ENCODE measurements at places on chromosomes 6 and 20. TPM values are rescaled to one million over a fixed set of nuclear protein-coding genes. Genes with fewer than 3 reads are reported as not detected.

The PRRT1 gene
- not detected for total RNA-seq

The TMC2 gene
- under 0.01 TPM for total RNA-seq

The ENPP4 gene
- under 0.01 TPM for total RNA-seq

The ZSCAN31 gene
- total RNA-seq, result 4.1 TPM

The LYRM2 gene
- 41.0 TPM for total RNA-seq

The DNAH8 gene
- not detected for total RNA-seq

The LY86 gene
- total RNA-seq, result not detected

The TMEM217 gene
- total RNA-seq, result 2.4 TPM

The C20orf144 gene
- total RNA-seq, result 0.33 TPM

The CRISP3 gene
- total RNA-seq, result not detected

The CDSN gene
- total RNA-seq, result not detected

The HFE gene
- 12.4 TPM for total RNA-seq

The ELMO2 gene
- 60.9 TPM for total RNA-seq

The C20orf173 gene
- total RNA-seq, result not detected

The ARMH2 gene
- total RNA-seq, result not detected

The PBOV1 gene
- total RNA-seq, result not detected

The REM1 gene
- not detected for total RNA-seq

The TAGAP gene
- total RNA-seq, result not detected

The RBM24 gene
- total RNA-seq, result not detected

The ADGB gene
- total RNA-seq, result not detected

The PLCB4 gene
- total RNA-seq, result 1.00 TPM

The CTAGE9 gene
- total RNA-seq, result not detected

The TIAM2 gene
- 2.4 TPM for total RNA-seq
